Right lobe of liver (tissue), 6 donors: ENCODE measurements at places on chromosomes 16 and 17. TPM values are rescaled to one million over a fixed set of nuclear protein-coding genes. Genes with fewer than 3 reads are reported as not detected.

DNA sequence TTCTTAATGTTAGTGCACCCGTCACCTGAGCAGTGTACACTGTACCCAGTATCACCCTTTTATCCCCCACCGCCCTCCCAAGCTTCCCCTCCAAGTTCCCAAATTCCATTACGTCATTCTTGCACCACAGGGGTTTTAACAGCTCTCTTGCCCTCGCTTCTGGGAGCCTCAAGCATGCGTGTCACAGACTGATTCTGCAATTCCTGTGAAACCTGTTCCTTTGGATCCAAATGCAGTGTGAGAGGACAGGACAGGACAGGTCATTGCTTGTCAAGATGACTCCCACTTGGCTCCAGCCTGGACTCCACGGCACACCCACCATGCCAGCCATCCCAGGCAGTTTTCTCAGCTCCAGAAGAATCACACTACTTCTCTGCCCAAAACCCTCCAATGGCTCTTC is 44.1 kb downstream of the CYB5D2 start:
- no peaks in the 10 kb centered on the region for H3K4me1 ChIP-seq
- peak; percentile 19 for DNase-seq
- peaks cover 8% of the 10 kb centered on the region for H3K36me3 ChIP-seq
- H3K4me3 ChIP-seq: no peak overlapping the region
- H3K27me3 ChIP-seq: no peaks in the 10 kb centered on the region
- no peak overlapping the region for H3K27ac ChIP-seq

GRCh38 chr17:77245162-77245926 is 104.6 kb downstream of the SEC14L1 start:
- H3K4me1 ChIP-seq: peaks cover 9% of the 10 kb centered on the region
- H3K36me3 ChIP-seq: no peaks in the 10 kb centered on the region
- no peak for DNase-seq
- no peak overlapping the region for H3K27ac ChIP-seq

GRCh38 chr17:32609884-32610650 is 123.3 kb downstream of the CDK5R1 start:
- no peak for DNase-seq
- H3K27me3 ChIP-seq: no peaks in the 10 kb centered on the region
- H3K4me3 ChIP-seq: no peak overlapping the region
- no peak overlapping the region for H3K27ac ChIP-seq
- no peaks in the 10 kb centered on the region for H3K36me3 ChIP-seq

- no peak overlapping the region for H3K27ac ChIP-seq
- no peaks in the 10 kb centered on the region for H3K36me3 ChIP-seq
- no peaks in the 10 kb centered on the region for H3K27me3 ChIP-seq
- no peaks in the 10 kb centered on the region for H3K4me1 ChIP-seq
- H3K4me3 ChIP-seq: no peak overlapping the region
Measured at GRCh38 chr17:43897831-43898230, 9.5 kb downstream of the MPP2 start.

DNA sequence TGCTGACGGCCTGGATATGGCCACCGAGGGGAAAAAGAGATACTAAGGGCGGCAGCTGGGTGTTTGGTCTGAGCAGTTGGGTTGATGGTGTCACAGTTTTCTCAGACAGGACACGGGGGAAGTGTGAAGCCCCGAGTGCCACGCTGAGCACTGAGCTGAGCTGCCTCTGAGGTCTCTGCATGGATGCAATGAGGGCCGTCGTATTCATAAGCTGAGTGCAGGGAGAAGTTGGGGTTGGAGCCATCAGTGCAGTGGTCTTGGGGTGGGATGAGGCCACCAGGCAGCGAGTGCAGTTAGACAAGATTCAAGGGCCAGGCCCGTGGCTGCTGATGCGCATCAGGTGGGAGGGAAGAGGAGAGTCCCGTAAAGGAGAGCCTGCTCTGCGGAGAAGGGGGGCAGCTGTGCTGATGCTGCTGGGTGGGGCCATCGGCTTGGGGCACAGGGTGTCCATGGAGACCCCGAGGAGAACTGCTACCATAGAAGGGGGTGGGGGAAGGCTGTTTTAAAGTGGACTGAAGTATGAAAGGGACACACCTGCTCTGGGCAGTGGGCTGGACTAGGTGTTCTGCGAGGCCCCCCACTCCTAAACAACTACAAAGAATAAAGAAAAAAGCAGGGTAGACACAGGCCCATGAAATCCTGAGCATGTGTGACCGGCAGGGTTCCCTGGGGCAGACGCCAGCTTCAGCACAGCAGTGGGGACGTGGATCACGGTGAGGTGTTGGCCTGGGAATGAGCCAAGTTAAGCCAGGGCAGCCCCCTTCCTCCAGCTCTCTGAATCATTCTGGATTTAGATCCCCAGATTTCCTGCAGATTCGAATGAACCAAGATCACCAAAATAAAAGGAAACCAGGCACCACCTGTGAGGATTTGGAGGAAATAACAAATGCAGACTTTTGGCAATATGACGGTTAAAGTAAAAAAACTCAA is 19.7 kb downstream of the IL34 start:
- no peak for DNase-seq
- peaks cover 26% of the 10 kb centered on the region for H3K36me3 ChIP-seq
- H3K4me3 ChIP-seq: no peak overlapping the region
- H3K27ac ChIP-seq: no peak overlapping the region

DNA sequence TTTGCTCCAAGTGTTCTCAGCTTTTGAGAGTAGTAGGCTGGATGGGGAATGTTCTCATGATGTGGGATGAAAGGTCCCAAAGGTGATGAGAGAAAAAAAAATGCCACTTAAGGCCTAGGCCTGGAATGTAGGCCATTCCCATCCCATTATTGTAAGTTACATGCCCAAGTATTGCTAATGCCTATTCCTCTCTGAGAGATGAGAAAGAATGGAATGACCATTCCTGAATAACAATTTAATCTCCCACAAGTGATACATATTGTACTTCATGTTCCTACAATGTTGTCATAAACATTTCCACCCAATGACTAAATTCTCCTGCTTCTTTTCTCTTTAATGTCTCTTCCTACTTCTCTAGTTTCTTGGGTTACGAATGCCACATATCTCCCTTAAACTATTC is 102.8 kb upstream of the KCNJ16 start:
- DNase-seq: no peak
- no peaks in the 10 kb centered on the region for H3K27me3 ChIP-seq
- H3K4me3 ChIP-seq: no peak overlapping the region
- no peaks in the 10 kb centered on the region for H3K4me1 ChIP-seq

- H3K36me3 ChIP-seq: no peaks in the 10 kb centered on the region
- H3K4me1 ChIP-seq: no peaks in the 10 kb centered on the region
- H3K27me3 ChIP-seq: no peaks in the 10 kb centered on the region
- DNase-seq: no peak
- H3K27ac ChIP-seq: no peak overlapping the region
- H3K4me3 ChIP-seq: no peak overlapping the region
Measured at GRCh38 chr17:62998166-62998565, 32.1 kb downstream of the TANC2 start.

GRCh38 chr17:82716203-82717010 is at the start of gene FN3KRP:
Gene FN3KRP, plus strand, starts transcription at chr17:82716706. Its CDS starts 50 bp downstream, at chr17:82716756.
- no peak within 1 kb of the TSS for H3K27ac ChIP-seq
- H3K4me3 ChIP-seq: peak within 1 kb of the TSS; percentile 95
- peaks cover 3% of the 10 kb centered on the region for H3K36me3 ChIP-seq
- H3K4me1 ChIP-seq: no peaks in the 10 kb centered on the region

- no peak overlapping the region for H3K4me3 ChIP-seq
- H3K27me3 ChIP-seq: no peaks in the 10 kb centered on the region
- peaks cover 25% of the 10 kb centered on the region for H3K4me1 ChIP-seq
- no peaks in the 10 kb centered on the region for H3K36me3 ChIP-seq
- peak; percentile 72 for DNase-seq
Measured at GRCh38 chr17:82238472-82239201, 9.8 kb downstream of the SLC16A3 start.

GRCh38 chr16:15716694-15717447 is 66.8 kb downstream of the NDE1 start:
- no peak for DNase-seq
- H3K4me3 ChIP-seq: no peak overlapping the region
- no peaks in the 10 kb centered on the region for H3K36me3 ChIP-seq
- no peak overlapping the region for H3K27ac ChIP-seq
- H3K27me3 ChIP-seq: no peaks in the 10 kb centered on the region

GRCh38 chr17:27403480-27404005 is 52.7 kb upstream of the KSR1 start:
- no peaks in the 10 kb centered on the region for H3K27me3 ChIP-seq
- H3K27ac ChIP-seq: no peak overlapping the region
- no peaks in the 10 kb centered on the region for H3K36me3 ChIP-seq
- no peaks in the 10 kb centered on the region for H3K4me1 ChIP-seq
- no peak for DNase-seq

- DNase-seq: no peak
- H3K27ac ChIP-seq: no peak overlapping the region
- H3K36me3 ChIP-seq: no peaks in the 10 kb centered on the region
- no peak overlapping the region for H3K4me3 ChIP-seq
- H3K4me1 ChIP-seq: no peaks in the 10 kb centered on the region
Measured at GRCh38 chr17:2222301-2222700, 81.3 kb downstream of the SMG6 start.

GRCh38 chr16:80936410-80936809 is 70.3 kb downstream of the CMC2 start:
- H3K4me3 ChIP-seq: no peak overlapping the region
- no peak overlapping the region for H3K27ac ChIP-seq
- H3K27me3 ChIP-seq: no peaks in the 10 kb centered on the region
- H3K4me1 ChIP-seq: no peaks in the 10 kb centered on the region
- H3K36me3 ChIP-seq: no peaks in the 10 kb centered on the region
- DNase-seq: no peak

- no peaks in the 10 kb centered on the region for H3K27me3 ChIP-seq
- no peak overlapping the region for H3K27ac ChIP-seq
- H3K4me3 ChIP-seq: no peak overlapping the region
- DNase-seq: no peak
- H3K4me1 ChIP-seq: peaks cover 40% of the 10 kb centered on the region
- no peaks in the 10 kb centered on the region for H3K36me3 ChIP-seq
Measured at GRCh38 chr17:77435272-77436057, 294.7 kb downstream of the SEC14L1 start.

DNA sequence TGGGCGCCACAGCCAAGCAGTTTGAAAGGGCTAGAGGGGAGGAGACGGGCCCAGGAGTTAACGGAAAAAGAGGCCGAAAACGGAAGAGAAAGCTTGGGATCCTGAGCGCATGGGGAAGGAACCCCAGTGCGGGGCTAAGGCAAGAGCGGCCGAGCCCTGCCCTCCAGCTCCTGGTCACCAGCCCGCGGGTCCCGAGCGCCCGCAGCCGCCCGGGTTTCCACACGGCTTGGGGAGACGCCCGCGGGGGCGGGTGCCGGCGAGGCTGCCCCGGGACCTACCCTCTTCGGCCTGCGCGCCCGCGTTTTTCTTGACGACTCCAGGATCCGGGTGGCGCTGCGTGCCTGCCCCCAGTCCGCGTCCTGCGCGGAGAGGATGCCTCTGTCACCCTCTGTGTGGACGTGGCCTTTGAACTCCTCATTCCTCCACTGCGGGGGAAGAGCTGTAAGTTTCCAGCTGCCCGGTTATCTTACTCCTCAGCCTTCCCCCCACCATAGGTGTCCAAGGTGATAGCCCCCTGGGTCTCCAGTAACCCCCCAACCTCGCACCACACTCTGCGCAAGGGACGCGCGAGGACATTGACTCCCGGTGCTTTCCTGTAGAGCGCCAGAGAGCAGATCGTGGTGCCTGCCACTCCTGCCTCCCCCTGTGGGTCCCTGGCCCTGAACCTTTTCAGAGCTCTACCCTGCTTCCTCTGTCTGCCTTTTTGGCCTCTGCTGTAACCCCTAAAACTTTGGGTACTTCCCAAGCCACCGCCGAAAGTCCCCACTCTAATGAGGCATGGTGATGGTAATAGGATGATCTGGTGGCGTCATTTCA is 1.7 kb upstream of the CDH11 start:
- peak overlapping the region; percentile 10 for H3K27ac ChIP-seq
- no peaks in the 10 kb centered on the region for H3K36me3 ChIP-seq
- peak overlapping the region; percentile 33 for H3K4me3 ChIP-seq

Gene UNC13D
- total RNA-seq: 11.9 TPM

Gene KIF2B
- total RNA-seq: not detected

Gene RHBDL3
- total RNA-seq: 0.09 TPM

Gene OR4D1
- not detected for total RNA-seq

Gene GGA2
- 29.1 TPM for total RNA-seq
